ENCODE measurements at places on chromosomes 5 and 9.

- DNase-seq: no peak
These were observed 43.8 kb downstream of the GCNT1 start for GRCh38 chr9:76502746-76503145.

DNA sequence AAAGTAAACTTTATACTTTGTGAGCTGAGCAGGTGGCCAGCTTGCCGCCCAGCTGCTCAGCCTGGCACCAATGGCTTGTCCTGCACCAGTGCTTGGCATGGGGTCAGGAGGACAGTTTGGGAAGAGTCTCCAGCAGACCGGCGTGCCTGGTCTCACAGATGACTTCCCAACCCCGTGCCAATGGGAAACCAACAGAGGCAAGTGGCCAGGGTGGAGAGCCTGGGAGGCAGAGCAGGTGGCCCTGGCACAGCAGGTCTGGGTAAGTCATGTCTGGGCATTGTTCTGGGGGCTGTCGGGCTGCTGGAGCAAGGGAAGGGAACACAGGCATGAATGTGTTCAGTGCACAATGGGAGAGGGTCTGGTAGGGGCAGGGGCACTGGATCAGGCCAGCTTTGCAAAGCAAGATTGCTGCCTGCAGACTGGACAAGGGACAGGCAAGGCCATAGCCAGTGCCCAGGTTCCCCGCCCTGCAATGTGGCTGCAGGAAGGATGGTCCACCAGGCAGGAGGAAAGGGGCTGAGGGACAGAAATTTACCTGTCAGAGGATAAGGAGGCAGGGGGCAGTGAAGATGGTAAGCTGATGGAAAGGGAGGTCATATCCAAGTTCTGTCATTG is 76.2 kb upstream of the ALDH1B1 start:
- DNase-seq: no peak

- DNase-seq: no peak
These were observed 31.7 kb downstream of the EPB41L4B start for GRCh38 chr9:109289186-109289585.

DNA sequence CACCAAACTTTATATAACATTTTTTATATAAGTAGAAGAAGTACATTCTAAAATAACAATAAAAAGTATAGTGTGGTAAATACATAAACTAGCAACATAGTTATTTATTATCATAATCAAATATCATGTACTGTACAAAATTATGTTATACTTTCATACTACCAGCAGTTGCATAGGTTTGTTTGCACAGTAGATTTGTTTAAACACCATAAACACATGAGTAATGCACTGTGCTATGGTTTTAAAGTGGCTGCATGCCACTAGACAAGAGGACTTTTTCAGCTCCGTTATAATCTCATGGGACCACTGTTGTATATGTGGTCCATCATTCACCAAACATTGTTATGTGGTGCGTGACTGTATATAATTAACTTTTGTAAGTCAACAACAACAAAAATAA is 137.6 kb downstream of the DRD1 start:
- DNase-seq: no peak

DNA sequence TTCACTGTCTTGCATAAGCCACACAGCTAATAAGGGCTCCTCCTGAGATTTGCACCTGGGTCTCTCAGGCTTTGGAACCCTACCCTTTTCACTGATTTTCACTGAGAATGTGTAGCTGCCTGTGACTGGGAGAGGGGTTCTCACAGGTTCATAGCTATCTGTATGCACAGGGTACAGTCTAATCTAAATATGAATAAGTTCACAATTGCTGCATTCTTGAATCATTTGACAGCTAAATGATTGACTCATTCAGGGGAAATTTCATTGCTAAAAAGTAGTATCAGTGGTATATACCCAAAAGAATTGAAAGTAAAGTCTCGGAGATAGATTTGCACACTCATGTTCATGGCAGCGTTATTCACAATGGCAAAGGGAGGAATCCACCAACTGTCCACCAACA is 140.7 kb downstream of the BOD1 start:
- DNase-seq: no peak

DNA sequence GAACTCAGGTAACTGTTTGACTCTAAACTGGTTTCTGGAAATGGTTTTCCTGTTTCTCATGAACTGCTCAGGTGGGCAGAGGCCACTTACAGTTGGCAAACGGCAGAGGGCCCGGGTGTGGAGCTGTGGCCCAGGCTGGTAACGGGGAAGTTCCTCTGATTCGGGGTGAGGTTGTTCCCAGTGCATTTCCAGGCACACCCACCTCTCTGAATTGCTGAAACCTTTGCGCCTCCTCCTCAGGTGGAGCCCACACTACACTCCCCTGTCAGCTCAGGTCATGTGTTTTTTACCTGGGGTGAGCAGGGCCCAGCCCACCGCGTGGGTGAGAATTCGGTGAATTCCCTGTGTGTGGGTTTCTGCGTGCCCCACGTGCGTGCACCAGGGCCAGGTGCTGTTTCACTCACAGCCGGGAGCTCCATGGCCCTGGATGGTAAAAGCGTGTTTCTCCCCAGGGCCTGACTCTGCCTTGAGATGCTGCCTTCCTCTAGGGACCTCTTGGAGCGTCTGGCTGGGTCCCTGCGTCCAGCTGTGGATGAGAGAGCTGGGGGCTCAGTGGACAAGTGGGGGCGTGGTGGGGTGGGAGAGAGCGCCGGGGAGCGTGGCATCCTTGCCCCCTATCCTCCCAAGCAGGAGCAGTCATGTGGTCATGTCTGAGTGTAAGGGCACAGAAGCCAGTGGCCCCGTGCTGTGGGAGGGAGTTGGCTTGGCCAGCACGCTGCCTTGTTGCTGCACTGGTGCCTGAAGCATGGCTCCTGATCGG is 33.5 kb upstream of the LPCAT1 start:
- DNase-seq: no peak

Data from activated T-helper 1 cell treated with Interleukin-2 at 50 U/mL for 16 hours (primary cell).